Activated CD4-positive, alpha-beta T cell treated with anti-CD3 and anti-CD28 coated beads, Interleukin-2, amount 10 ng/mL, durations not matched to agents 24 days and 14 days (primary cell): ENCODE measurements at places on chromosomes 3 and 15.

GRCh38 chr3:159091936-159092335 lies 290.1 kb downstream of the MFSD1 start:
- no peak for DNase-seq

- no peak for DNase-seq
Measured at GRCh38 chr3:194072097-194072428, 63.9 kb upstream of the HES1 start.

DNA sequence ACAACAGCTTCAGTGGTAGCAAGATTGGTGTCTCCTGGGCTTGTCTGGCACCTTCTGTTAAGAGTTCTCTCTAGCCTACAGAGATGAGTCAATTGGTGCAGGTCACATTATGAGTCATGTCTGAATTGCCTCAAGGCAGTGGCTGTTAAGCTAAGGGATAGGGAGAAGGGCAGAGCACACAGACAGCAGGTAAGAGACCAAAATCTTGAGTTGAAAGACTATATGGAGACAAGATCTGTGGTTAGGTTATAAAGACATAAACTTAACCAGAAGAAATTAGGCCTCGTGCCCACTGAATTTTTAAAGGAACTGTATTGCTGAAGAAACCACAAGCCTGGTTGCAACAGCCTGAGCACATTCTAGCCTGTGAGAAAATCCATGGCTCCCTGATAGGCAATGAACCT lies 19.2 kb upstream of the KPNA1 start:
- peak; percentile 81 for DNase-seq

DNA sequence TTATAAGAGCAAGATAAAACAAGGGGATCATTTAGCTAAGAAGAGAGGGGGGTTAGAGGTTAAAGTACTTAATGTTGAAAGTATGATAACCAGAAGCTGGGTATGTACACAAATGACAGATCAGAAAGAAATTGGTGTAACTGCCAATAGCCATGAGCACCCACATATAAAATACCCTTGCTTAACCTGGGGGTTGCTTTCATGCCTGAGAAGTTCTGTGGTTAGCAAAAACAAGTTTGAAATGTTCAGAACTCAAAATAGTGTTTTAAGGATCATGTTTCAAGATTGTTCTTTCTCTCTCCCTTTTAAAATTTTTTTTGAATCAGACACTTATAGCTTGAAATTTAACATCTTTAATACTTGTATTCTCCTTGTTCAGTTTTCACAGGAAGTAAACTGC lies 321.4 kb upstream of the GBE1 start:
- DNase-seq, result no peak
